Esophagus muscularis mucosa (tissue), 4 donors: ENCODE measurements at places on chromosomes 12 and 14.

GRCh38 chr12:53660041-53660440 is 15.8 kb downstream of the ATP5MC2 start:
- no peak for DNase-seq

- peak; percentile 66 for DNase-seq
Measured at GRCh38 chr12:13713556-13714410, 267.6 kb downstream of the GRIN2B start.

DNA sequence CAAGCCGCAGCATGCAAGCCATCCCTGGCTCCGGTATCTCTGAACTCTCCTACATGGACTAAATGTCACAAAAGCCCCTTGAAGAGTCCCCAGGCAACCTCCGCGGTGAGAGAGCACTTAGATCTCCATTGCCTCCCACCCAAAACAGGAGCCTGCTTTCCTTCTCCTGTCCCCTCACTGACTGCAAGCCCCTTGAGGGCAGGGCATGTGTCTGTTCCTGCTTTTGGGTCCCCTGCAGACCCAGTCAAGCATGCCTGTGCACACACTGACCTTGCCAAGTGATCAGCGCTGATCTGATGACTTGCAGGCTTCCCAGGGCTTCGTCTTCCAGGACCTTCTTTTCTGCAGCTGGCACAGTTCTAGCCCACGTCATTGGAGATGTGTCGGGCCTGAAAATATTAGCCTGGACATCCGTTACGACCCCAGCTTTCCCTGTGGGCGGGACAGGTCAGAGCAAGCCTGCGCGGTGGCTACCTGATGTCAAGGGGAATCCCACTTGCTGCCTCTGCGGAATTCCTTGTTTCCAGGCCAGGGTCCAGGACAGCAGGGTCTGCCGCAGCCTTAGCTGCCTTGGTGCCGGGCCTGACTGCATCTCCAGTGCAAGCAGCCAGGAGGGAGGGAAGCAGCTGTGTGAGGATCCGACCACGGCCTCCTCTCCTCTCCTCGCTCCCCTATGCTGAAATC is 92.5 kb downstream of the FBXL14 start:
- DNase-seq = no peak

GRCh38 chr12:104605685-104606084 is 148.9 kb downstream of the CHST11 start:
- peak; percentile 94 for DNase-seq
